ENCODE measurements at places on chromosomes 4 and X.
A peak's percentile ranks its signal among the peaks of the same experiment; 100 is the strongest.

DNA sequence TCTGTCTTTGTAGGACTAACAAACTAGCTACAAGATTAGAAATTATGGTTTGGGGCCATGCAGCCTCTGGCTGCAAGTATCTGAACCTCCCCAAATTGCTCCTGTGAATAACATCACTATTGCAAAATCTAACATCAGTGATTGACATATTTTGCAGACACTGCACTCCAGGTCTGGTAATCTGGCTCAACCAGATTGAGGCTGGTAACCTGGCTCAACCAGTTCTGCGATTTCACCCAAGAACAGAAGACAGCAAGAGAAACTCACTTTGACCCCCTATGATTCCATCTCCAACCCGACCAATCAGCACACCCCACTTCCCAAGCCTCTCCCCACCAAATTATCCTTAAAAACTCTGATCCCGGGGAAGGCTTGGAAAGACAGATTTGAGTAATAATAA lies 20.9 kb downstream of the SPIN3 start:
- no peak for DNase-seq

DNA sequence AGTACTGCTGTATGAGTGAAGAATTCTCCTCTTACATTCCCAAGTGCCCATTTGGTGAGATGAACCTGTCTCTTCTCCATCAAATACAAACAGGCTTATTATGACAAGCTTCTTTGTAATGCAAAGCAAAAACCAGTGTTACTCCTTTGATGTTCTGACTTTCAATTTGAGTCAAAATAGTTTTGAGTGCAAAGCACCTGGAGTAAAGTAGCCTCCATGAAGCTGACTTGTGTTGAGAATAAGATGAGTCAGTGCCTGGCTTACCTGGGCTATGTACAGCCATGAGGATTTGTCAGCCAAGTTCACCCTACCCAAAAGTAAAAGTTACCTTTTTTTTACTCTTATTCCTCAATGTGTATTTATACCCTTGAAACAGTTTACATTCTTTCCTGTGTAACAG lies 132.5 kb upstream of the FMR1 start:
- DNase-seq, result no peak

DNA sequence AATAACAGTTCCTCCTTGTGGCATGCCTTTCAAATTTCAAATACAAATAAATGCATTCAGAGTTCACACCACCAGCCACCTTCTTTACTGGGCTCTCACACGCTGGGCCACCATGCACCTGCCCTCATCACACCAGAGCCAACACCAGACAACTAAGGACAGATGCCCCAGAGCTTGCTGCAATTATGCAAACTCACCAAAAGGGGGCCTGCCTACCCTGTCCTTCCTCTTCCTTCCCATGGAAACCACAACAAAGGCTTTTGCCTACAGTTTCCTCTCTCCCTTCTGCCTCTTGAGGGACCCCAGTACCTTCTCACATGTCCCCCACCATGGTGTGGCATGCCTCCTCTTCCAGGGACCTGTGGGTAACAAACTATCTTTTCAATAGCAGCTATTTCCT lies 1333.9 kb upstream of the TENM3 start:
- no peak for DNase-seq

GRCh38 chrX:118459494-118459893 lies 36.1 kb upstream of the DOCK11 start:
- no peak for DNase-seq

- no peak for DNase-seq
These were observed 23.1 kb upstream of the C1GALT1C1 start for GRCh38 chrX:120653000-120653399.

DNA sequence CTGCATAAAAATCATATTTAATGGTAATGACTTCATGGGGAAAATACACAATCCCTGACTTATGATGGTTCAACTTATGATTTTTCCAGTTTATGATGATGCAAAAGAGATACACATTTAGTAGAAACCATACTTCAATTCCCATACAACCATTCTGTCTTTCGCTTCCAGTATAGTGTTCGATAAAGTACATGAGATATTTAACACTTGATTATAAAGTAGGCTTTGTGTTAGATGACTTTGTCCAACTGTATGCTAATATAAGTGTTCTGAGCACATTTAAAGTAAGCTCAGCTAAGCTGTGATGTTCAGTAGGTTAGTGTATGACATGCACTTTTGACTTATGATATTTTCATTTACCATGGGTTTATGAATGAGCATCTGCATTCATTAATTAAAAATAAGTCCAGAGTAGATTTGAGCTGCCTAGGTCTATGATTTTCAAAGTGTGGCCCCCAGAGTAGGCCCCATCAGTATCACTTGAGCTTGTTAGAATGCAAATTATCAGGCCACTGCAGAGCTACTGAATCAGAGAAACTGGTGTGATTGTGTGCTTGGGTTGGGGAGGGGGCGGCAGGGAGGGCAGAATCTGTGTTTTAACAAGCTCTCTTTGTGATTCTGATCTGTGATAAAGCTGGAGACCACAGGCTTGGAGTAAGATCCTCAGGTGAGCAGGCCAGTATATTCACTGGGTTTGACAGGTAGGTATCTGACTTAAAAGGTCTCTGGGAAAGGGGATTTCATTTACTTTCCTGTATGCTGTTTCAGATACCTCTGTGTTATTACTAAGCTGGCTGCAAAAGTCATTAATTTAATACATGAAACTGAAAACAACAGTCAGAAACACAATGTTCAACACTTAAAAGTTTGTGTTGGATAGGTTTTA lies 8.4 kb downstream of the ATP10D start:
- no peak for DNase-seq

DNA sequence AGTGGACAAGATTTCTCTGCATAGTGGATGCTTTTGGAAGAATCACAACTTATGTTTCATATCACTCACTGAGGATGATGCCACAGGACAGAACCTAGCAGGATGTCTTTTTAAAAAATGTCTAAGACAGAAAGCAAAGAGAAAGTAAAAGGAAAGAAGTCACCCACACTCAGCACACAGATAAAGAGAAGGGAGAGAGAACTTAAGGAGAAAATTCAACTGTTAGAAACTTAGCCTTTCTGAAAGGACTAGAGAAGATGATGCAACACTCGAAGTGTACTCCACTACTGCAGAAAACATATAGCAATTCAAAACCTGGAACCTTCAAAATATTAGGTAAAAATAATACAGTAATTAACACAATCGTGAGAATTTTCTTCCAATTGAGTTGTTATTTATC lies 52.8 kb upstream of the STK26 start:
- DNase-seq, result no peak

DNA sequence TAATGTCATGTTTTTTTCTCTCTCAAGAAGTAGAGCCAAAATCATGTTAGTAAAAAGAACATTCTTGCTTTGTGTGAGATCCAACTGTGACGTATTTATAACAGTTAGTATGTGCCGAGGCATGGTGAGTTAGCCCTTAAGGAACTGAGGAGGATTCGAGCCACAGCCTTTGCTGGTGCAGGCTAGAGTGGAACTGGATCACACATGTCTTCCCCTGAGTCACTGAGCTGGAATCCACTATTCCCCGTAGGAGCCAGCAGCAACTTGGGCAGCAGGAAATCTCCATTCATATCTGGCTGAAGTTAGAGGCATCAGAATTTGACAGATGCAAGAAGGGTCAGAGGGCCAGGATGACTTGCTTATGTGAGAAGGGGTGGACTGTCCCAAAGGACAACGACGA lies 144.6 kb upstream of the KIT start:
- DNase-seq, result no peak

DNA sequence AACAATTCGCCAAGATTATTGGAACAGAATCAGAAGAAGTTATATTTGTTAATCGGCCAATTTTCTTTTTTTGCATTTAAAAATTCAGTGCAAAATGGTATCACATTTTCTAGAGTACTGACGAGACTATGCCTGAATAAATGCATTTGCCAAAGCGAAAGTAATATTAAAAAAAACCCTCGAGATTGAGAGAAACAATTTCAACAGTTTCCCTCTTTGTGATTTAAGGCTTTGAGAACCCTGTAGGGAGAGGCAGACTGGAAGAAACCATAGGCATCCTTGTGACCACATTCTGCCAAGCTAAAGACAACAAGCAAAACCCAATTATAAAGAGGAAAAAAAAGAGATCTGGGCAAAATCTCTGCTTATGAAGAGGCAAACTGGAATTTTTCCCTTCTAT lies 218.1 kb upstream of the GK2 start:
- no peak for DNase-seq

GRCh38 chrX:103687073-103687695 lies 685 bp upstream of the MORF4L2 start:
- DNase-seq, result peak; percentile 68
